NCI-H1105 (cell line): ENCODE measurements at places on chromosomes 4 and X.

- DNase-seq, result no peak
Measured at GRCh38 chr4:138677212-138677611, 338.4 kb upstream of the NOCT start.

DNA sequence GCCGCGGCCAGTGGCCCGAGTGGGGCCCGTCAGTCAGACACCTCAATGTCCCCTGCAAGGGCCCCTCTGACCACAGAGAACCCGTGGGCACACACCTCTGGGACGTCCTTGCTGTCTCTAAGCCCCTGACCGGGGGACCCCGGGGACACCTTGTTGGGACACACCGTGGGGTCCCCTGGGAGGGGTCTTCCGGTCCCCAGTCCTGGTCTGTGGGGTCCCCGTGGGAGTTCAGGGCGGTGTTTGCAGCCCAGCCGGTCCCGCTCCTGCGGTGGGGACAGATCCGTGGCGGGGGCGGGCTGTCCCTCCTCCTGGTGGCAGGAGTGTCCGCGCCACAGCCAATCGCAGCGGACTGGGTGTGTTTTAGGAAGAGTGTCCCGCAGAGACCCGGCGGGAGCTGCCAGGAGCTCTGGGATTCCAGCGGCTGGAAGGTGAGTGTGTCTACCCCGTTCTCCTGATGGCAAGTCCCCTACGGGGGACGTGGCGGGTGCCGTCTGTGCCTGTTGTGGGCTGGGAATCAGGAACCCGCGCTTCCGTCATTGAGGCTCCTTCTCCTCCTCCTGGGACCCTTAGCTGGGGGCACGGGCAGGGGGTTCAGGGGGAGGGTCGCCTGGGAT is 5.1 kb upstream of the PLCXD1 start:
- no peak for DNase-seq

DNA sequence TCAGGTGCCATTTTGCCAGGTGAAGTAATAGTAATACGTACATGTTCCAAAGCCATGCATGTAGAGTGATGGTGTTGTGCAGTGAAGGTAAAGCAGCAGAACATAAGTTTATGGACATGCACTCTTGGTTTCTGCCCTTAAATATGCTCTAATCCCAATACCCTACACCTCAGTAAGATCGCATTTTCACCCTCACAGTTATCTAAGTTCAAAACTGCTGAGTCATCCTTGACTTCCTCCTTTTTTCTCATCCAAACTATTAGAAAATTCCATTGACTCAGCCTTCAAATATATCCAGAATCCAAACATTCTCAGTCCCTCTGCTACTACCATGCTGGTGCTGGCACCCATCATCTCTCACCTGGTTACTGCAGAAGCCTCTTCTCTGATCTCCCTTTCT is 652.9 kb upstream of the IGFBP7 start:
- no peak for DNase-seq

GRCh38 chr4:114019276-114019968 is 40.0 kb upstream of the ARSJ start:
- no peak for DNase-seq

DNA sequence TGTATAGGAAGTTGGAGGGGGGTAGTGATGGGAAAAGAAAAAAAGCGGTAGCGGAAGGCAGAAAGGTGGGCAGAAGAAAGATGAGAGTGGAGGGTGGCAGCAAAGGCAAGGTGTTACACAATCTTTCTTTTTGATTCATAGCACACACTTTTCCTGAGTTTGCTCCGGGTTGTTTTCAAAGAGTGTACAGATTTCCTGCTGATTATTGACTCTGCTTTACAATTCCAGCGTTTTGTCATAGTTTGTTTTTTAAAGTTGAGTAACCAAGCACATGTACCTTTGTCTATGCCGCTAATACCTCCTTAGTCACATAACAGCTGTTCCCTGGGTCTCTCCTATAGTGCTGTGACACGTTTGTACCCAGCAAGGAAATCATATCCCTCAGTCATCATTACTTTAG is 50.3 kb downstream of the AGA start:
- no peak for DNase-seq

- DNase-seq, result no peak
Measured at GRCh38 chrX:25156323-25156722, 140.6 kb upstream of the ARX start.

GRCh38 chr4:33543941-33544450 is 2700.3 kb downstream of the ARAP2 start:
- no peak for DNase-seq

DNA sequence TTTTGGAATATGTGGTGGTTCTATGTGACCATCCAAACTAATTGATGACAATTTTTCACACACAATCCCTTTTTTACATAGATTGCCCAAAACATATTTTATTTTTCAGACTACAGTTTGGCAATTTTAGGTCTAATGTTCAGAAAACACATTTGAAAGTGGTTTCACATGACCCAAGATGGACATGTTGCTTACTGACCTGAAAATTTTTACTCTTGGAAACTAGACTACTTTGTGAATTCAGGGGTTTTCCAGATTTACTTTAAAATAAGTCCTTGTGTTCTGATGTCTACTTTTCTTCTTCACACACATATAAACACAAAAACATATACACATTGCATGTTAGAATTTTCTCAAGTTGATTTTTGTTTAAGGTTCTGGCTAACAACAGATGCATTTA is 79.5 kb downstream of the HMGB2 start:
- DNase-seq, result no peak

DNA sequence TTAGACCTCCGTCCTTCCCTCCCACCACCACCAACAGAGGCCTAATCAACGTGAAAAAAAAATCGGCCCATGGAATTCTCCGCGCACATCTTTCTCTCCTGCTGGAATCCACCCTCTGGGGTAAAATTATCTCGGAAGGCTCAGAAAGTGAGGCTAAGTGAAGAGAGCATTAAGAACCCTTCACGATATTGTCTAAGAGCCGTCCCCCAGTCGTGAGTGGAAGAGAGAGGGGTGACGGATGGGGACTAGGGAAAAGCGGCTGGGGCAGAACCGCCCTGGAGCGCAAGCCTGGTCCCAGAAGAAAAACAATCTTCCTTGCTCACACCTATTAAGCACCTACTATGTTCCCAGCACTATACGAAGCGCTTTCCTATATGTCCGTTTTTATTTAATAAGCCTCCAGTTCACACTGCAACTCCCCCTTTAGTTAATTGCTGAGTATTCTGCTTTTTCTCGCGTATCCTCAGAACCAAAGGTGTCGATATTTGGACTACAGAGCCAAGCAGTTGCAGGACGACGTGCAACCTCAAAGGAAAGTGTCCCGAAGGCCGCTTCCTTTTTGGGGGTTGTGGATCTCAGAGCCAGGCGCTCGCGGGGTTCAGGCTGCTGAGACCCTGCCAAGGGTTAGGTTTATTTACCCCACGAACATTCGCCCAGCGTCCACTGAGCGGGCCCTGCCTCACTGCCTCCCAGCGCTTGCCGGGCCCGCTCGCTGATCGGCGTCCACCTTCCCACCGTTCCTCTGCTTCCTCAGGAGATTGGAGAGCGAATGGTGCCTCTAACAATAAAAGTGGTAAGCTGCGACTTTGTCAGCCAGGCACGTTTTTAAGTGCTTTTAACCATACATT is 889 bp downstream of the MGARP start:
- no peak for DNase-seq

GRCh38 chr4:151753056-151753455 is 7.8 kb downstream of the GATB start:
- DNase-seq, result no peak

GRCh38 chrX:38081909-38082308 is 75.6 kb downstream of the SYTL5 start:
- no peak for DNase-seq

- DNase-seq, result no peak
Measured at GRCh38 chr4:93897559-93897958, 69.0 kb downstream of the ATOH1 start.

GRCh38 chr4:87632469-87632868 is 17.6 kb upstream of the DMP1 start:
- no peak for DNase-seq

- no peak for DNase-seq
Measured at GRCh38 chr4:90127223-90127705, at the start of gene CCSER1. Gene CCSER1 (plus strand): TSS chr4:90127394.

DNA sequence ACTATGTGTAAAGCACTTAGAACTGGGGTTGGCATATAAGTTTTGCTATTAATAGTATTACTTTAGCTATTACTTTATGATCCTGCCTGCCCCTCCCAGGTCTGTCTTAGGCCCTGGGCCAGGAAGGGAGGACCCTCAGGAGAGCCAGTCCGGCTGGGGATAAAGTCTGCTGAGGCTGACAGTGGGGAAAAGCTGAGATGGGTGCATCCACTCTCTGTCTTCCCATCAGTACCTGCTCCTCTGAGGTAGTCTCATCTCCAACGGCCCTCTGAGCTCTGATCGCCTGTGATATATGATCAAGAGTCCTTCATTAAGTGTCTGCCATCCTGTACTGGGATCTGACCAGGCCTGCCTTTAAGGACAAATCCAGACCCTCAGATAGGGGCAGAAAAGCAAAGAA is 156.5 kb upstream of the PJA1 start:
- DNase-seq, result no peak

DNA sequence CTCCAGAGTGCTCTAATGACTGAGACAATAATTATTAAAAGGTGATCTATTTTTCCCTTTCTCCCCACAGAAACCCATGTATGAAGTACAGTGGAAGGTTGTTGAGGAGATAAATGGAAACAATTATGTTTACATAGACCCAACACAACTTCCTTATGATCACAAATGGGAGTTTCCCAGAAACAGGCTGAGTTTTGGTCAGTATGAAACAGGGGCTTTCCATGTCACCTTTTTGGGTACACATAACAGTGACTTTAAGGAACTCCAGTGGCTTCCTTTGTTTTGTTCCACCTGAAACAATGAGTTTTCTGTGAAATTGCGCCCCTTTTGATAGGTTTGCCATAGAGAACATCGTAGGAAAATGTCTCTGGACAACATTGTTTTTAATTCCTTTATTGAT is 69.6 kb downstream of the KIT start:
- DNase-seq, result no peak

DNA sequence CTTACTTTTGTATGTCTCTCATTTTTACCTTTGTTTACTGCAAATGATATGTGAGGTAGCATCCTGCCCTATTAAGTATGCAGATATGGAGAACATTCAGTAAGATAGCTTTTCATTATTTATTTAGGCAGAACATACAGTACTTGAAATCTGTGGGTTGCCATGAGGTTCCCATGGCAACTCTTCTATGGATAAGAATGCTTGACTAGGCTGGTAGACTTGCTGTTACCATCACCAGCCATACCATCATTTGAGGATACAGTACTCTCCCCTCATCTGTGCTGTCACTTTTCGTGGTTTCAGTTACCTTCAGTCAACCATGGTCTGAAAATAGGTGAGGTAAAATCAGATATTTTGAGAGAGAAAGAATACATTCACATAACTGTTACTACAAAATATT is 56.7 kb downstream of the NAF1 start:
- DNase-seq, result no peak

- DNase-seq, result no peak
Measured at GRCh38 chrX:131752493-131753198, 208.8 kb downstream of the OR13H1 start.

DNA sequence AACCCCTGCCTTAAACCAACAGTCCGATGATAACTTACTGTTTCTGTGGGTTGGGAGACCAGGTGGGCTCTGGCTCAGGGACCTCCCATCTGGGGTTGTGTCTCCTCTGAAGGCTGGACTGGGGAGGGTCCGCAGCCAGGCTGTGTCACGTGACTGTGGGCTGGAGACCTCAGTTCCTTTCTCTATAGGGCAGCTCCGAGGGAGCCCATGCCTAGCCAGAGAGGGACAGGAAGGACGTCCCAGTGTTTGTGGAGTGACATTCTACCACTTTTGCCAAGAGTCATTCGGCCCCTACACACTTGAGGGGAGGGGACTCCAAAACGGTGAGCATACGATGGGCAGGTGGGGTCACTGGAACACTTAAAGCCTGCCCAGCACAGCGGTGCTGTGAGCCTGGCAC is 4.5 kb downstream of the PCGF3 start:
- DNase-seq, result no peak

GRCh38 chr4:158170691-158171561 is 1.9 kb downstream of the GASK1B start:
- DNase-seq, result no peak

DNA sequence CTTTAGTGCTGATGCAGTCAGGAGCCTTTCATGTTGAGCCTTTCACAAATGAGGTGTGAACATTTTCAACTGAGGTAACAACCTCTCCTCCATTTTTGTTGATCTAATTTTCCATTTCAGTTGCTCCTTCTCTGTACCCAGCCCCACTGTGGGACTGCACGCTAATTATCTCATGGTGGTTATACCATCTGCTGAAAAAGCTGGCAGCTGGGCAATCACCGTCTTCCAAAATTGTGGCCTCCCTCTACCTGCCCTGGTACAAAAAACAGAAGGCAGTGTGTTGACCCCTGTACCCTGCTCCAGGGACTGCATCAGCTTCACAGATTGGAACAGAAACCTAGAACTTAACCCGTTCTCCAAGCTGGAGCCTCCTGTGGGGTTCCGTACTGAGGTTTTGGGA is 72.4 kb upstream of the LONRF3 start:
- no peak for DNase-seq

DNA sequence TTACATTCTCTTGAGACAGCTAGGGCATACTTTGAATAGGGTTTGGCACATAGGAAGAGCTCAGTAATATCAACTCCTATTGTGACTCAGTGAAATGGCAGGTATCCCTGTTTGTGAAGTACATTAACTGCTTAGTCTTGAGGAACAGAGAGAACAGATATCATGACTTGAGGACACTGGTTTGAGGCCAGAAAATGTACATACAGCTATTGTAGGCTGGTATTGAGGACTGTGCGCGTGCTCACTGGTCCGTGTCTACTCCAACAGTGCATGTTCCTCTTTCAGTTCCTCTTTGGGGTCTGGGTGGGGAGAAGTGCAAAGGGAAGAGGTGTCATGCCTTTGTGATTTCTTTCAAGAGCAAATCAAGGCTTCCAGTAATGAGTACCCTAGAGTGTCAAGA is 34.6 kb upstream of the TBC1D9 start:
- DNase-seq, result no peak

GRCh38 chr4:141884070-141884469 is 247.7 kb downstream of the IL15 start:
- no peak for DNase-seq

DNA sequence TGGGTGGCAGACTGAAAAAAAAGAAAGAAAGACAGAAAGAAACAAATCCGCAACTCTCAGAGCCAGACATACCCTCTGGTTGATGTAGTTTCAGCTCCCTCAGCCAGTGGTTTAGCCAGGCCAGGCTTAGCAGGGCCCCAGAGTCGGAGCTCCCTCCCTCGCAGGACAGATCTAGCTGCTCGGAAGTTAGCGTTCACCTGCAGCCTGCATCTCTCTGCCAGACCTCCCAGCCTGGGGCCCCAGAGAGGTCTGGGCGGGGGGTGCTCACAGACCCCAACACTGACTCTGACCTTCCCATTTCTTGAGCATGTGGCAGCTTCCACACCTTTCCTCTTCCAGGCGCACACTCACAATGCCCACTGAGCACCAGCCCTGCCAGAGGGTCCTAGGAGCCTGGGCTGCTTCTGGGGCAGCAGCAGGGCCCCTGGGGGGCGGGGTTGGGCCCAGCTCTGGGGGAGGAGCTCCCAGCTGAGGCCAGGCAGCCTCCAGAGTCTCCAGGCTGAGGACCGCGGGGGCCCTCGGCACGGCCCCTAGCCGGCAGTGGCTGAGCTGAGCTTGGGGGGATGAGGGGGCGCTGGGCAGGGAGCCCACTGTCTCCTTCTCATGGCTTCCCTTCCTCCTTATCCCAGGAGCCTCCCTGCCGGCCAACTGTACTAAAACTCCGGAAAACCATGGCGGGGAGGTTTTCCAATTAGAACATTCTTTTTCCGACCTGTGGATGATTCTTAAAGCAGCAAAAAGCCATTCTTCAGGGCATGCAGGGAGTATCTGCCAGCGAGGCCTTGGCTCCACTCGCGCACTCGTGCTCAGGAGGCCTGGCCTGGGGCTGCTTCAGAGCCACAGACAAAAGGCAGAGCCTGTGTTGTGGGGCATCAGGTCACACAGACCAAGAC is 4.6 kb upstream of the ZNF185 start:
- DNase-seq, result no peak
